Heart left ventricle (tissue), 16 donors: ENCODE measurements at places on chromosomes 7 and 10. TPM values are rescaled to one million over a fixed set of nuclear protein-coding genes. Genes with fewer than 3 reads are reported as not detected.

HTRA1 gene
- 30.5 TPM for polyA plus RNA-seq

SEMA3D gene
- polyA plus RNA-seq = 0.10 TPM

GRCh38 chr10:62384057-62384446 lies 9.9 kb downstream of the ZNF365 start:
- H3K27ac ChIP-seq = no peak overlapping the region
- no peak overlapping the region for H3K4me3 ChIP-seq
- no peak for DNase-seq
- H3K36me3 ChIP-seq = no peaks in the 10 kb centered on the region

- H3K4me1 ChIP-seq = no peaks in the 10 kb centered on the region
- H3K4me3 ChIP-seq = no peak overlapping the region
- DNase-seq = no peak
- H3K27ac ChIP-seq = no peak overlapping the region
- H3K27me3 ChIP-seq = no peaks in the 10 kb centered on the region
- no peaks in the 10 kb centered on the region for H3K36me3 ChIP-seq
Observed at GRCh38 chr10:106716381-106716780, 448.1 kb downstream of the SORCS1 start.

DNA sequence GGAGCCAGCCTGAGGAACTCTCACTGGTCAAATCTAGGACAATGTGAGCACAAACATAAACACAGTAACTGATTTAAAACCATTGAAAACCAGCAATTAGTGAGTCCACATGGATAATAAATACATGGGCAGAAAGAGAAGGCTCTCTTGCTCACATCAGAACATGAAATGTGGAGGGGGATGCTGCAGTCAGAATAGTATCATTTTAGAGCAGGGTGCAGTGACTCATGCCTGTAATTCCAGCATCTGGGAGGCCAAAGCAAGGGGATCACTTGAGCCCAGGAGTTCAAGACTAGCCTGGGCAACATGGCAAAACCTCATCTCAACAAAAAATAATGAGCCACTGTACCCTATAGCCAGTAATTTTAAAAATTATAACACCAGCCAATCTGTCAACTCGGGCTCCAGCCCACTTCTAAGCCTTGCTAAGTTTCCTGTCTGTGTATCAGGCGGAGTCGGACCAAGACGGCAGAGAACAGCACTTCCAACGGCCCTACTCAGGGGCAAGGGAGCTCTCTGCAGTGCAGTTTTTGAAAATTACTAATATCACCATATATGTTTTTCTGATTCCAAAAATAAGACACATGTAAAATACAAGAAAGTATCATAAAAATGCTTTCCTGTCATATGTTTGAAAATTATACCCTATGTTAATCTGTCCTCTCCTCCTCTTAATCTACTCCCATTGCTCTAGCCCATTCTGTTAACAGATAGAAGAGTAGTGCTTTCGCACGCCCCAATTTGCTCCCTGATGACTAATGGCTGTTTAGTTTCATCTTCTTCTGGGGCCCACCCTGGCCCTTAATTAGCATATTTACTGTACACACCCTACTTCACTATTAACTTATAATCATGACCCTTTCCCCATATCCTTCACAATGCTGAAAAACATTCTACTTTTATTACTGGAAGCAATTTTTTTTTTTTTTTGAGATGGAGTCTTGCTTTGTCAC lies 17.1 kb downstream of the URGCP start:
- peaks cover 15% of the 10 kb centered on the region for H3K4me1 ChIP-seq
- no peaks in the 10 kb centered on the region for H3K27me3 ChIP-seq
- H3K36me3 ChIP-seq = peaks cover 33% of the 10 kb centered on the region
- no peak overlapping the region for H3K27ac ChIP-seq
- no peak overlapping the region for H3K4me3 ChIP-seq
- DNase-seq = no peak

DNA sequence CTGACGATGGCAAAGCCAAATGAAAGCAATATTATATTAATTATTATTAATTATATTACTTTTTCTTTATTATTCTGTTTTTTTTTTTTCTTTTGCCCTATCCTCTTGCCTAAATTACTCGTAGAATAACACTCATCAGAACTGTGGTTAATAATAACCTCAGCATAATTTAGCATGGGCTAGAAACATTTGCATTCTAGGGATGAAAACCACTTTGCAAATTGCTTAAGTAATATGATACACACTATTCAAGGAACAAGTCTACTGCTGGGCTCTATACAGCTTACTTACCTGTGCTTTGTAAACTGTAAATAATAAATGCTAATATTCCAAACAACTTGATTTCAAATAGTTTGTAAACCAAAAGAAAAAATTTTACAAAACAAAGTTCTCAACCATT lies 375.8 kb downstream of the HGF start:
- H3K4me1 ChIP-seq = no peaks in the 10 kb centered on the region
- H3K4me3 ChIP-seq = no peak overlapping the region
- DNase-seq = no peak
- no peak overlapping the region for H3K27ac ChIP-seq
- H3K36me3 ChIP-seq = no peaks in the 10 kb centered on the region

GRCh38 chr7:2645274-2645868 lies 13.6 kb downstream of the TTYH3 start:
- H3K4me1 ChIP-seq = peaks cover 41% of the 10 kb centered on the region
- DNase-seq = no peak
- H3K27ac ChIP-seq = no peak overlapping the region
- H3K27me3 ChIP-seq = no peaks in the 10 kb centered on the region

- no peak overlapping the region for H3K4me3 ChIP-seq
- no peaks in the 10 kb centered on the region for H3K27me3 ChIP-seq
Observed at GRCh38 chr10:51066231-51066630, 8.1 kb upstream of the PRKG1 start.
